Activated T-cell treated with anti-CD3 and anti-CD28 coated beads for 4 hours (primary cell): ENCODE measurements at places on chromosomes 5 and 9.
A peak's percentile ranks its signal among the peaks of the same experiment; 100 is the strongest.

DNA sequence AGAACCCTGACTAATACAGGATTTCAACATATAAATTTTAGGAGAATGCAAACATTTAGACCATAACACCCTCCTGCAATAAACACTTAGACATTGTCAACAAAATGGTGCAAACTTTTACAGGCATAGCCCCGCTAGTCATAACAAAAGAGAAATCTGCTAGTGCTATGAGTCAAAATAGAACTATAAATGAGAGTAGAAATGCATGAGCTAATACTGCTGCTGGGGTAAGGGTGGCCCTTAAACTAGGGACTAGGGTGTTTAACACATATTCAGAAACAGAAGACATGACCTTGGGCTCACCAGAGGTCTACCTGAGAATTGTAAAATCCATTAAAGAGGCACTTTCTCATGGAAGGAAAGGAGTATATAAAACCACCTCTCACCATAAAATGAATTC lies 131.6 kb downstream of the TLR4 start:
- no peak for DNase-seq

DNA sequence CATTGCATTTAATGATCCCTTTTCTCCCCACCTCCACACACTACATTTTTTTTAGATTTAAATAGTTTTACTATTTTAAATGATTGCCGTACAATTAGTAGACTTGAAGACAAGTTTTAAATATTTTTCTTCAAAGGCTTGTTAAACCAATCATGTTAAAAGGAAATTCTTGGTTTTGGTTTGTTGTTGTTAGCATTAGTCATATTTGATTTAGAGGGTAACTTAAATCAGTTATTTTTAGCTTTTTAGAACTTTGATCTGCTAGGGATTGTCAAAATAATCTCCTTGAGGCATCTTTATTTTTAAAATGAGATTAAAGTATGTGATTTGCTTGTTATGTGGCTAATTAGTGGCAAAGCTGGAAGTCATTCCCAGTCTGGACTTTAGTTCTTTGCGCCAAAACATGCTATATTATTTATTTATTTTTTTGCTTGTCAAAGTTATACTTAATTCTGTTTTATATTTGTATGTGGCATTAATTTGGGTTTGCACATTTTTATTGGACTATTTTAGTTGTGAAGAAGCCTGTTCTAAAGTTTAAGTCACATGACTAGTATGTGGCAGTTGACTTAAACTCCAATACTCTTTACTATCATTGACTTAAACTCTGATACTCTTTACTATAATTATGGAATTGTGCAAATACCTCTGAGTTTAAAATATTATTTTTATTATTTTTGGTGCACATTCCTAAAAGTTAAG lies 14.7 kb downstream of the ITGA1 start:
- no peak for DNase-seq

- no peak for DNase-seq
These were observed 375.2 kb downstream of the ARRDC3 start for GRCh38 chr5:91007780-91008402.

DNA sequence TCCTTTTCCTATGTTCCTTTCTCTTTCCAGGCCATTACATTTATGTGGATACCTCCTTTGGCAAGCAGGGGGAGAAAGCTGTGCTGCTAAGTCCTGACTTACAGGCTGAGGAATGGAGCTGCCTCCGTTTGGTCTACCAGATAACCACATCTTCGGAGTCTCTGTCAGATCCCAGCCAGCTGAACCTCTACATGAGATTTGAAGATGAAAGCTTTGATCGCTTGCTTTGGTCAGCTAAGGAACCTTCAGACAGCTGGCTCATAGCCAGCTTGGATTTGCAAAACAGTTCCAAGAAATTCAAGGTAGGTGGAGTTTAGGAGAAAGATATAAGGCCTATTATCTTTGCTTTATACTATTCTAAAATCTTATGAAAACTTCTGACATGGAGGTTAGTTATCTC lies 64.5 kb downstream of the MAMDC2 start:
- no peak for DNase-seq

GRCh38 chr5:116646611-116647289 lies 72.1 kb upstream of the SEMA6A start:
- no peak for DNase-seq

- no peak for DNase-seq
These were observed 21.1 kb upstream of the MEIKIN start for GRCh38 chr5:131966551-131966950.

DNA sequence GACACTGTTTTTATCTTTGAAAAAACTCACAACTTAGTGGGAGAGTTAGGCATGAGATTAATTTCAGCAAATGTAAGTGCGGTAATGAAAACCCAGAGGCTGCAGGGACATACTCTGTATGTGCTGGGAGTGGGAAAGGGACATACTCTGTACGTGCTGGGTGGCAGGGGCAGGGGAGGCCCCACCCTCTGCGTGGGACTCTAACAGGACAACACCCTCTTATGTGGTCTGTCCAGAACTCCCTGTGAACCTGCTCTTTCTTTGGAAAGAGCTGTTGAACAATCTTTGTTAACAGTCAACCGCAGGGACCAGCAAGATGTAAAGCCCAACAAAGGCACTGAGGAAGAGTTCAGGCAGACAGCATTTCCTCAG lies 2.4 kb downstream of the MLANA start:
- no peak for DNase-seq

GRCh38 chr5:80282054-80282453 lies 26.2 kb upstream of the SERINC5 start:
- DNase-seq = no peak

GRCh38 chr9:114382699-114383520 lies 4.9 kb downstream of the AKNA start:
- peak; percentile 54 for DNase-seq
